ENCODE measurements at places on chromosomes 11 and 22.

- DNase-seq: no peak
These were observed 1298.0 kb upstream of the CNTN5 start for GRCh38 chr11:97722721-97723120.

- DNase-seq: no peak
These were observed 14.4 kb upstream of the OR52K1 start for GRCh38 chr11:4467811-4468606.

- DNase-seq: no peak
These were observed 1032.7 kb upstream of the TENM4 start for GRCh38 chr11:80473562-80473961.

DNA sequence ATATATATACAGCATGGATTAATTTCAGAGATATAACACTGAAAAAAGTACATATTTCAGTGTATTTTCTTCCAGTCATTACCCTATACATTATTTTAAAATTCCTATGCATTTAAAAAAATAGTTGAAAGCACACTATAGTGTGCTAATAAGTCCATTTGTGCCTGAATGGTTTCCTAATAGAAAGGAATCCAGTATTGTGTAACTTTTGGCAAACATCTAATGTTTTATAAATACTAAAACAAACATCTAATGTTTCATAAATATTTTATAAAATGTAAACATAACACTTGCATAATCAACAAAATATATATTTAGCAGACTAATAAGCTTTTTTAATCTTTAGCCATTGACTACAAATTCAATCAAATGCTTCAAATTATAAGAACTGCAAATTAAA, 126.6 kb upstream of the FIBIN start:
- no peak for DNase-seq

DNA sequence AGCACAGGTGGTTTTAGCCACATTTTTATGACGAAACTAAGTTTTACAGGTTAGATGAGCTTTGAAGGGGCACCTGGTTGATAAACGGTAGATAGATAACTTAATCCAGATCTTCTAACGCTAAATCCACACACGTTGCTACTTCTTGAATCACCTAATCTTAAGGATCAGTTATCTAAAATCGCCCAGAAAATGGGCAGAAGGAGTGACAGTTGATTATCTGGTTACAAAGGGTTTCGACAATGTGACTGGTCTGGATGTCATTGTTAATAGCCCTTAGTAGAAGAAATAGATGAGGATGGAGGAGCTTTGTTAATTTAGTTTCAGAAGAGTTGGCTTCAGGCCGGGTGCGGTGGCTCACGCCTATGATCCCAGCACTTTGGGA, 43.7 kb downstream of the SCGB1A1 start:
- DNase-seq: no peak

DNA sequence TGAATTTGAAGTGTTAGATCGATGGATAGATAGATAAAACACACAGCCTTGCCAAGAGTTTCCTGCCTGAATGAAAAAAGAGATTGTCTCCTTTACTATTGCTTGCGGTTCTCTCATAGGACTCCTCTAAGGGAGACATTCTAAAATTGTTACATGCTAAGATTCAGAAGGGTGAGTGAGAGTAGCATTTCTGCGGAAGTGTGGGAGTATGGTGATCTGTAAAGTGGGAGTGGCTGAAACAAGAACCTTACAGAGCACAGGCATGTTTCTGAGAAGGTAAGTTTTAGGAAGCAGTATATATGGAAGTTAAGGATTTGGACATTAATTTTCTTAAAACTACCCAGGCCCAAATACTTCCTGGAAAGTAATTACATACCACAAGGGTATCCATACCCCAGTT, 139.6 kb downstream of the TRIM44 start:
- DNase-seq: no peak

GRCh38 chr22:39343259-39344045, 6.3 kb upstream of the SYNGR1 start:
- DNase-seq: peak; percentile 72

DNA sequence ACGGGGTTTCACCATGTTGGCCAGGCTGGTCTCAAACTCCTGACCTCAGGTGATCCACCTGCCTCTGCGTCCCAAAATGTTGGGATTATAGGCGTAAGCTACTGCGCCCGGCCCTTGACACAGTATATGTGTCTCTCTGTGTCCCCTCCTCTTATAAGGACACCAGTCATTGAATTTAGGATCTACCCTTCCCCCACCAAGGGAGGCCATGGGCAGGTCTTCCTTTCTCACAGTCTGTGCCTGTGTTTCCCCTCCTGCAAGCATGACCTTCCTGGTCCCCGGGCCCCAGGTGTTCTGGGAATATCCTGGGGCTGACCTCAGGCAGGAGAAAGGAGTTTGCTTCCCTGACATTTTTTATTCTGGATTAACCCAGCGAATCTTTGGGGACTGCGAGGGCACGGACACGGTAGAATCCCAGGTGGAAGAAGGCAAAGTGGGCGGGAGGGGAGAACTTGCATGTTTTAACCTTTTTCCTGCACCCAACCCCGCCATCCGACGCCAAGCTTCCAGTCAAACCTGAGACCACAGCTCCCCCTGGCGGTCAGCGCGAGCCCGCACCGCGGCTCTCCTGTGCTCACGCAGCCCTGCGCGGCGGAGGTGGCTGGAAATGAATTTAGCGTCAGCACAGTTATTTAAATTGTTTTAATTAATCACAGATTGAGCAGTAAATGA, 42.1 kb upstream of the ISX start:
- DNase-seq: no peak

- DNase-seq: no peak
These were observed 16.2 kb downstream of the JHY start for GRCh38 chr11:122898799-122899198.

DNA sequence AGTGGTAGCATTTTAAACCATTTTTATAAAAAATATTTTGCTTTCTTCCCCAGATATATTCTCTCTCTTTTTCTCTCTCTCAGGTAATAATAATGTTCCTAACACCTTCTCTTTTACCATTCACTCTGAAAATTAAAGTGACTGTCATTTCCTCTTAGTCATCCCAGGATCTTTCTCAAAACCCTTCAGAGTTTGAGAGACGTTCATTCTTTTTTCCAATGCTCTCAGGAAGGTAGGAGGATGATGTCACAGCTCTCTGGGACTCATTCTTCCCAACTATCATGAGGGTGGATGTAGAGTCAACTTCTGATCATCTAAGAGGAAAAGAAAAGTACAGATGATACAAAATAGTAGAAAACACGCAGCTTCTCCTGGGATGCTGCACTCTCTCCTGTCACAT, 60.2 kb upstream of the CRTAM start:
- DNase-seq: no peak

GRCh38 chr11:86244063-86244521, 461 bp upstream of the EED start:
- DNase-seq: peak; percentile 54

DNA sequence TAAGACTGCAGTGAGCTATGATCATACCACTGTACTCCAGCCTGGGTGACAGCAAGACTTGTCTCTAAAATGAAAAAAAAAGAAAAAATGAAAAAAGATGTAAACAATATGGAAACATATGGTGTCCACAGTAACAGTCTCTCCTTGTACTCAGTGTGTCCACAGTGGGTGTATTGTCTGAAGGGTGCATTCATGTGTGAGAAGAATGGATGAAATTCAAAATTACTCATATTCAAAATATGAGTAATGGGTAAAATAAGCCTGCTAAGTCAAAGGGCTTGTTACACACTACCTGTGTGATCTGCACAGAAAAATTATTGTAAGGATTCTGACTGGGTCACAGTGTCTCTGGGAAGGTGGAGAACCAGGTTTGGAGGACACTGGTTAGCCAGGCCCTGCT, 26.9 kb downstream of the PPFIA1 start:
- DNase-seq: no peak

GRCh38 chr22:23070418-23071229, at the start of gene GNAZ:
TSS of gene GNAZ (plus strand) at chr22:23070519. CDS start at chr22:23095696, 25,177 bp downstream.
- peak; percentile 4 for DNase-seq

GRCh38 chr11:70029115-70029860, 48.8 kb upstream of the ANO1 start:
- DNase-seq: no peak

- DNase-seq: no peak
These were observed 2.1 kb upstream of the ANAPC15 start for GRCh38 chr11:72114570-72114969.

GRCh38 chr11:130511765-130512164, 63.3 kb downstream of the ADAMTS15 start:
- DNase-seq: no peak

DNA sequence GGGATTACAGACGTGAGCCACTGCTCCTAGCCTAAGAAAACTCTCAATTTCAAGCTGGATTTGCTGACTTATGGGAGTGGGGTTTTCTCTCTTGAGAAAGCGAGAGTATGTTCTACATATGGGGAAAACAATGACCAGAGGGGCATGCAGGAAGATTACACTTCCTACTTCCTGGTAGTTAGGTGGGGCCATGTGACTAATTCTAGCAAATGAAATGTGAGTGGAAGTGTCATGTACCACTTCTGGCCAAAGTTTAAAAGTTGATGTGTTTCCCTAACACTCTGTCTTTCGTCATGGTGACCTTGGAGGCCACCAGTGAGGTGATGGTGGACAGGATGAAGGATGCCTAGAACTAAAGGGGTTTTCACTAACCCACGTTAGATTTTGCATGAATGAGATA, 50.5 kb downstream of the PARVG start:
- DNase-seq: no peak

DNA sequence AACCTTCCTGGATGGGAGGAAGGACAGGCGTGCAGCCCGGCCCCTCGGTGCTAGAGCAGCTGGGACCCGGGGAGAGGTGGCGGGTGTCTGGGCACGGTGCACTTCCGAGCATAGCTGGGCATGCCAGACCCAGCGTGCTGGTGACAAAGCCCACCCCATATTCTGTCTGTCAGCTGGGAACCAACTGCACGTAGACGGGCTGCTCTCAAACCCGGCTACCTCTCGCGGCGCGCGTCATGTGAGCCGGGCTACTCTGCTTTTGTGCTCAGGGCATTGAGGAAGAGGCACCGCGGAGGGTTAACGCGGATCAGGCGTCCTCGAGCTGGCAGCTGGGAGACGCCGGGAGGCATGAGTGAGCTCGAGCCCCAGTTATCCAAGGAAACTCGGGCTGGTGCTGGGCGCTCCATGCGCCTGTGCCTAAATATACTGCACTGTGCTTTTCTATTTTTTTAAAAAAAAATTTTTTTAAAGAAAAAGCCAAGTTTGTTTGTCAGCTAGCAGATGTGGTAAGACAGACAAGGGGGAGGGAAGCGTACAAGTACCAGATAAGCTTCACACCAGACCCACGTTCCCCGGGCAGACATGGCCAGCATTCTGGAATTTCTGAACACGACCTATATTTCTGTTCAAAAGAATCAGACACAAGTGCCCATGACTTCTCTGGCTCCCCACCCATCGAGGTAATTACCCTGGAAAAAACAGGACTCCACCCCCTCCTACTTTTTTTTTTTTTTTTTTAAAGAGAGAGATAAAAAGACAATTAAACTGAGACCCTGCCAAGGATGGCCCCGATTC, 425.6 kb downstream of the SHANK2 start:
- DNase-seq: no peak

DNA sequence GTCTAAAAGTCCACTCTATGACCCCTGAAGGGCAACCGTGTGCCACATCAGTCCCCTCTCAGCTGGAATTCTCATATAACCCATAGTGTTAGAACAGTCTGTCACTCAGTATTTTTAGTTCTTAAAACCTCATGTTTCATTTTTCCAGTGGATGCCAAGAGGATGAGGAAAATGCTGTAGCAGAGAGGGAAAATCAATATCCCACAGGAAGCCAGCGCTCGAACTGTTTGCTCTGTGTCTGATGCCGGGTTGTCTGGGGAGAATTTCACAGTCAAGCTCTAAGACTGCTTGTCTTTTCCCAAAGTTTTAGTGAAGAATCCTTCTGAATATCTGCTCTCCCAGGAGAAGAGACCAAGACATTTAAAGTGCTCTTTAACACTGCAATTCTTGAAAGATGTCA, 360.9 kb downstream of the OPCML start:
- DNase-seq: no peak

DNA sequence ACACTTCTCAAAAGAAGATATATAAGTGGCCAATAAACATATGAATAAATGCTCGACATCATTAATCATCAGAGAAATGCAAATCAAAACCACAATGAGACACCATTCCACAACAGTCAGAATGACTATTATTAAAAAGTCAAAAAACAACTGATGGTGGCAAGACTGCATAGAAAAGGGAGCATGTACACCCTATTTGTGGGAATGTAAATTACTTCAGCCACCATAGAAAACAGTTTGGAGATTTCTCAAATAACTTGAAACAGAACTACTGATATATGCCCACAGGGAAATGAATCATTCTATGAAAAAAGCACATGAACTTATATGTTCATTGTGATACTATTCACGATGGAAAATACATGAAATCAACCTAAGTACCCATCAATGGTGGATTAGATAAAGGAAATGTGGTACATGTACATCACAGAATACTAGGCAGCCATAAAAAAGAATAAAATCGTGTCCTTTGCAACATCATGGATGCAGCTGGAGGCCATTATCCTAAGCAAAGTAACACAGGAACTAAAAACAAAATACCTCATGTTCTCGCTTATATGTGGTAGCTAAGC, 42.4 kb downstream of the GLYATL2 start:
- no peak for DNase-seq

GRCh38 chr11:117984476-117984875, 1.7 kb upstream of the IL10RA start:
- no peak for DNase-seq

DNA sequence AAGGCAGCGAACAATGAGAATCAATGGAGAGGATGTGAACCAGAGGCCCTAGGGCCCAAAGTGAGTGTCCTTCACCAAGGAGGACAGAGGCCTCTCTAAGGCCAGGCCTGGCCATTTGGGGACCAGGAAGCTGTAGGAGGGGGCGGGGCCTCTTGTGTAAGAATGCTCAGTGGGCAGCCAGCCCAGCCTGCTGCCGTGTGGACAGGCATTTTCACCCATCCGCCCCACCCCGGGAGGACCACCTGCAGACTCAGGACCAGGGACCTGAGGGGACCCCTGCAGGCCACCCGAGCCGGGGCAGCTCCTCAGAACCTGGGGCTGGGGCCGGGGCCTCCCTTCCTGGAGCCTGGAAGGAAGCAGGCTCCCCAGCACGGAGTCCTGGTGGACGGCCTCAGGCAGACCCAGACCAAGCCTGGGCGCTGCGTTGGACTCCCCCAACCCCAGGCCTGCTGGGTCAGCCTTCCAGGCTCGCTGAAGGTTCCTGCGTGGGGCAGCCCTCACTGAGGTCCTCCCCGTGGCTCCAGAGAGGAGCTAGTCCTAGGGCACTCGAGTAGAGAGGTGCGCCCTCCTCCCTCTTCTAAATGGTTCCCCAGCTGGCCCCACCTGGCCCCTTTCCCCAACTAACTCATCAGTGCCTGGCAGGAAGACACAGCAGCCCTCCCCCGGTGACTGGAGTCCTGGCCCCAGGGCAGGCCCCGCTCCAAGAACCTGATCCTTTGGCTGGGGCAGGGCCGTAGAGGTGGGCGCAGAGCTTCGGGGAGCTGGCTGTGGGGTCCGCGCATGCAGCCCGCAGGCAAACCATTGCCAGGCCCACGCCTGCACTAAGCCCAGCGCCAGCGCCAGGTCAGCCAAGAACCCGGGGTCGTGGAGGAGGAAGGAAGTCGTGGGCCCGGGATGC, 1.5 kb upstream of the TRABD start:
- peak; percentile 83 for DNase-seq

Data from ascending aorta (tissue), 2 donors.